ENCODE measurements at places on chromosomes 2 and 18. TPM values are rescaled to one million over a fixed set of nuclear protein-coding genes. Genes with fewer than 3 reads are reported as not detected.

The TUBB6 gene
- 99.8 TPM for total RNA-seq

The TMEM185B gene
- total RNA-seq, result 23.6 TPM

The CHAC2 gene
- total RNA-seq, result 2.2 TPM

The ARL4C gene
- total RNA-seq, result 43.8 TPM

The CRYBA2 gene
- total RNA-seq, result 1,526 TPM

The EMILIN1 gene
- total RNA-seq, result 72.2 TPM

The FSIP2 gene
- 5.5 TPM for total RNA-seq

The VAMP8 gene
- total RNA-seq, result 8.5 TPM

The SERPINB5 gene
- total RNA-seq, result 6.3 TPM
